ENCODE measurements at places on chromosomes 7 and 10.

- DNase-seq, result no peak
Measured at GRCh38 chr10:116472891-116473290, 45.2 kb downstream of the PNLIPRP3 start.

DNA sequence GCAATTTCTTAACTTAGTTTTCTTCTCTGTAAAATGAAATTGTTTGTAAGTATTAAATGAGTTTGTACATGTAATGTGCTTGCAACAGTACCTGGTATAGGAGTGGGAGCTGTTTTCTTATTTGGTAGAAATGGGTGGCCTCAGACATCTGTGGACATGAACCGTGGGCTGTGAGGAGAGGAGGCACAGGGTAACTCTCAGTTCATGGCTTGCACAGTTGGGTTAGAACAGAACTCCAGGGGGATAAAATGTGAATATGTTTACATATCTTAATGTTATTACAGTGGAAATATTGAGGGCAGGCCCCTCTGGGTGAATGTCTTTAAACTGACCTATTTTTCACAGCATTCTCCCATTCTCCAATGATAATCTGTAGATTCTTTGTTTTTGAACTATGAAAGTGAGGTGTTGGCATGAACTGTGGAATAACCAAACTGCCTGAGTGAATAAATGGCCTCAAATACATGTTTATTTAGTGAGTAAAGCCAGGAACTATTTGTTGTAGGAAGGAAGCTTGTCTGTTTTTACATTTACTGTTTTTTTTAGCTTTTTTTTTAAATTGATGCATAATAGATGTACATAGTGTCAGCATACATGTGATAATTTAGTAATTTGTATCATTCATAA, 2.6 kb downstream of the ABCA13 start:
- DNase-seq, result no peak

DNA sequence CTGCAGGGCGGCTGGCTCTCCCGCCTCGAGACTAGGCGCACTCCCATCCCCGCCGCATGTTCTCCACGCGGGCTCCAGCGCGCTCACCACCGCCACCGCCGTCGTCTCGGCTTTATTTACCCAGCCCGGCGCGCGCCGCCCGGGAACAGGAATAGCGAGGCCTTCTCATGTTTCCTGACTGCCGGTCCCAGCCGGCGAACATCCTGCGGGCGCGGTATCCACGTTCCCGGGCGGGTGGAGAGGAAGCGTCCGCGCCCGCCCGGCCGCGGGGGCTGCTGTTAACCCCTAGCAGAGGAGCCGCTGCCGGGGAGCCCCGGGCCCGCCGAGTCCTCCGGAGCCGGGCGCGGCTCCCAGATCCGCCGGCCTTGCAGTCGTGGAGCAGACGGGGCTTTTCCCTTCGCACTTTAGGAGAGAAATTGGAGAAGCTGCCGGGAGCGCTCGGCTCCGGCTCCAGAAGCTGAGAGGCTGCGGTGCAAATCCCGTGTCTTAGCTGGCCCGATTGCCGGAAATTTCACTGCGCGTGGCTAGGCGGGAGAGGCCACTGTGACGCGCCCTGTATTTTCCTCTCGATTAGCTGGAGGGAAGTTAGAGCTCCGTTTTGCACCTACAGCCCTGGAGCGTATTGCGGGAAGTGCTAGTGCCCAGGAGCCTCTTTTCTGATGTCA, at the start of gene MKX:
Gene MKX, minus strand, starts transcription at position 88 of the 665 bp plus-strand sequence. CDS start 2,404 bp downstream, outside the sequence.
- DNase-seq, result peak; percentile 72

GRCh38 chr10:317926-318325, 182.7 kb downstream of the ZMYND11 start:
- no peak for DNase-seq

GRCh38 chr7:115097175-115097671, 175.3 kb downstream of the MDFIC start:
- no peak for DNase-seq

GRCh38 chr10:111018021-111018420, 58.8 kb upstream of the ADRA2A start:
- DNase-seq, result no peak

- DNase-seq, result no peak
Measured at GRCh38 chr10:99767901-99768300, 14.5 kb upstream of the ABCC2 start.

DNA sequence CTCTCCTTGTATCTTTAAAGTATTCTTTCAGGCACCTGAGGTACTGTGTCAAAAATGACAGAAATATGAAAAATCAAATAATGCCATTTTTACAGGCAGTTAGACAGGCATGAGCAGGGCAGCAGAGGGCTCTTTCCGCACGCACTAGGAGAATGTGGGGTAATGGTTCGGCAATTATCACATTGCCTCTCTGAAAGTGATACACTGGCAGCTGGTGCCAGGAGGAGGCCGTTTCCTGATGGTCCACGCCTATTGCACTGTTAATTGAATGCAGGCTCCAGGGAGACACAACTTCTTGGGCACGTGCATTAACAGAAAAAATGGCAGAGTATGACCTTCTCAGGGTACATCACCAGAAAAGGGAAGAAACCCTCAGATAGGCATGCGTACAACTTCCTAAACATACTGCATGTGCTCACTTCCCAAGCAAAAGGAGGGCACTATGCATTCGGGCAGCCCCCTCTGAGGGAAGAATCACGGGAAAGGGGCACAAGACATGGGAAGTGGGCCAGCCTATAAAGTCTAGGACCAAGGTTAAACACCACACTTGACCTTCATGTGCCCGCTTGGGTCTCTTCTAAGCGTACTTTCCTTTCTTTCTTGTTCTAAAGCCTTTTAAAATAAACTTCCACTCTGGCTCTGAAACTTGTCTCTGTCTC, 161.7 kb downstream of the TNS3 start:
- no peak for DNase-seq

- peak; percentile 77 for DNase-seq
Measured at GRCh38 chr10:6406220-6407033, 173.6 kb downstream of the PRKCQ start.

- no peak for DNase-seq
Measured at GRCh38 chr10:86758189-86759072, 2.0 kb downstream of the BMPR1A start.

DNA sequence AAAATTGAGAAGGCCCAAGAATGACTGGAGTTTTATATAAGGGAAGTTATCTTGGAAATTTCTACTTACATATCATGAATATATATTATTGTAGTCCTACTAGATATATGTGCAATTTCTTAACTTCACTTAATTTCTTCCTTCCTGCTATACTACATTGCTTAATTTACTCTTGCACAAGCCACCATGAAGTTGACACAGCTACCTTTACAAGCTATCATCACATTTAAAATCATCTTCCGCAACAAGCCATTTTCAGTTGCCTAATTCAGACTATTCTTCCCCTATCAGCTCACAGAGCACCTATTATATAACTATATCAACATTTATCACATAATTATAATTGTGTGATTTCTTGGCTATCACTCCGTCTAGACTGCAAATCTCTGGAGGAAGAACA, 418.4 kb downstream of the PARD3 start:
- DNase-seq, result no peak

GRCh38 chr7:115749924-115750323, 280.6 kb downstream of the TFEC start:
- no peak for DNase-seq

GRCh38 chr10:32384171-32384570, 37.2 kb upstream of the EPC1 start:
- no peak for DNase-seq

DNA sequence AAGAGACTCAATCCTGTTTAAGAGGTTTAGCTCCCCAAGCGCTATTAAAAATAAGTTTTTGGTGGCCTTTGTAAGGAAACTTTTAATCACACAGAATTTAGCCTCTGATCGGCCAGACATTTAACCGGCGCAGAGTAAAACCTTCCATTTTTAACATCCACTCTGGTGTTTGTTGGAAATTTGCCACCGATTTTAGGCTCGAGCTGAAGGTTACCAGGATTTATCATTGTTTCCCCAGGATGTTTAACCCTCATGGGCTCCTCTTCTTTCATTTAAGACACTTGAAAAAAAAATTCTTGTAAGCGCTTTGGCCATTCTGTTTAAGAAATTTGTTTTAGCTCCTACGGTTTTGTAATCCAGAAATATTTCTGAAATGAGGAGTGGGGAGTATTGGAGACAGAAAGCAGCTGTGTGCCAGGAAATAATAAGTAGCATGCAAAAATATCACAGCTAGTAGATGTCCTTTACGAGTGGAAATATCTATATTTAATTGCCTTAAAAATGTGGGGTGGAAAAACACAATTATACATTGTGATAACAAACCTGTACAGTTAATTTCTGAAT, 3.4 kb downstream of the NEUROD6 start:
- DNase-seq, result no peak

GRCh38 chr7:74365322-74366022, 76.3 kb downstream of the CLIP2 start:
- no peak for DNase-seq

- no peak for DNase-seq
Measured at GRCh38 chr10:4371691-4372295, 454.2 kb upstream of the AKR1E2 start.

DNA sequence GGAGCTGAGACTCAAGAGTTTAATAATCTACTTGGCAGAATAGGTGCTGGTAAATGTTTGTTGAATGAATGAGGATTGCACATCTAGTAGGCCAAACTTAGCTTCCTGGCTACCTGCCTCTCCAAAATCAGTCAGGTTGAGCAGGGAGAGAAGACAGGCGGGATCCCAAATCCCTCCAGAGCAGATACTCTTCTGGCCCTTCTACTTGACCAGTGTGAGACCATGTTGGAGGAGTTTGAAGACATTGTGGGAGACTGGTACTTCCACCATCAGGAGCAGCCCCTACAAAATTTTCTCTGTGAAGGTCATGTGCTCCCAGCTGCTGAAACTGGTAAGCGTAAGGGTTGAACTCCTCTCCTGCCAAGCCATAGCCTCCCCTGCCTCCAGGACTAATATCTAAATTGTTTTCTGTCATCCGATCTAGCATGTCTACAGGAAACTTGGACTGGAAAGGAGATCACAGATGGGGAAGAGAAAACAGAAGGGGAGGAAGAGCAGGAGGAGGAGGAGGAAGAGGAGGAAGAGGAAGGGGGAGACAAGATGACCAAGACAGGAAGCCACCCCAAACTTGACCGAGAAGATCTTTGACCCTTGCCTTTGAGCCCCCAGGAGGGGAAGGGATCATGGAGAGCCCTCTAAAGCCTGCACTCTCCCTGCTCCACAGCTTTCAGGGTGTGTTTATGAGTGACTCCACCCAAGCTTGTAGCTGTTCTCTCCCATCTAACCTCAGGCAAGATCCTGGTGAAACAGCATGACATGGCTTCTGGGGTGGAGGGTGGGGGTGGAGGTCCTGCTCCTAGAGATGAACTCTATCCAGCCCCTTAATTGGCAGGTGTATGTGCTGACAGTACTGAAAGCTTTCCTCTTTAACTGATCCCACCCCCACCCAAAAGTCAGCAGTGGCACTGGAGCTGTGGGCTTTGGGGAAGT, 2.2 kb upstream of the MBLAC1 start:
- DNase-seq, result no peak

DNA sequence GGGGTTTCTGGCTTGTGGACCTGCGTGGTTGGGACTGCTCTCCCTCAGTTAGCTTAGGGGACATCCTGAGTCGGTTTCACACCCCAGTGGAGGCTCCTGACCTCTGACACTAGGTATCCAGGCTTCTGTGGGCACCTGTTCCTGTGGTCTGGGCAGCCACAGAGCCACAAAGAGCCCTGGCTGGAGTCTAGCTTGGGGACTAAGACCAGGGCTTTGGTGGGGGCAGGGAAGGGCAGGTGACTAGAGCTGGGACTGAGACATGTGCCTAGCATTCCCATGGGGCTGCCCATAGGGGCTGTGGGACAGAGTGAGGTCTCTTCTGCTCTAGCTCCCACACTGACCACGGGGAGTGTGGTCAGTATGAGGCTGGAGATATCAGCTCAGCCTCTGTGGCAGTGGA, 4.0 kb upstream of the TMEM270 start:
- no peak for DNase-seq

- no peak for DNase-seq
Measured at GRCh38 chr7:157979636-157980340, 607.8 kb downstream of the PTPRN2 start.

DNA sequence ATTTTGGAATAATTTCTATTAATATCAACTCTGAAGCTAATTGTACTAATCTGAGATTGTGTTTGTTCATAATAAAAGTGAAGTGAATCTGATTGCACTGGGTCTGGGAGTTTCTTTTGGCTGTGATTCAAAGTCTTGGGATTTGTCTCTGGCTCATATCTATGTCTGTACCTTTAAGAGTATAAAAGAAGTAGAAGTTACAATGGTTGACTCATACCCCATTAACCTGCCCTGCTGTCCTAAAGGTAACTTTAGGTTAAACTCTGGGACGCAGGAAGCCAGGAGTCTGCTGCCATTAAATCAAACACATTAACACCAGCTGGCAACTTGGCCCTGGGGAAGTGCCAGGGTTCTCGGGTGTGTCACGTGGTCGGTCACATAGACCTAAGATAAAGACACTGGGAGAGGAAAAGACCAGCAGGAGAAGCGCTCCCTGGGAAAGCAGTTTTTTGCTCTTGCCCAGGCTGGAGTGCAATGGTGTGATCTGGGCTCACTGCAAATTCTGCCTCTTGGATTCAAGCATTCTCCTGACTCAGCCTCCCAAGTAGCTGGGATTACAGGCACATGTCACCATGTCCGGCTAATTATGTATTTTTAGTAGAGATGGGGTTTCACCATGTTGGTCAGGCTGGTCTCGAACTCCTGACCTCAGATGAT, 17.8 kb downstream of the SCD start:
- DNase-seq, result no peak

- DNase-seq, result no peak
Measured at GRCh38 chr7:44213206-44213876, 12.6 kb downstream of the YKT6 start.

- DNase-seq, result peak; percentile 79
Measured at GRCh38 chr7:117127585-117128168, 174.4 kb downstream of the ST7 start.

GRCh38 chr7:90708841-90709317, 112.8 kb downstream of the CDK14 start:
- peak; percentile 57 for DNase-seq

GRCh38 chr10:119503821-119504220, 38.7 kb downstream of the RGS10 start:
- no peak for DNase-seq

- DNase-seq, result no peak
Measured at GRCh38 chr10:116158036-116158435, 115.0 kb downstream of the GFRA1 start.

- DNase-seq, result no peak
Measured at GRCh38 chr7:48938539-48939295, 14.4 kb downstream of the CDC14C start.

DNA sequence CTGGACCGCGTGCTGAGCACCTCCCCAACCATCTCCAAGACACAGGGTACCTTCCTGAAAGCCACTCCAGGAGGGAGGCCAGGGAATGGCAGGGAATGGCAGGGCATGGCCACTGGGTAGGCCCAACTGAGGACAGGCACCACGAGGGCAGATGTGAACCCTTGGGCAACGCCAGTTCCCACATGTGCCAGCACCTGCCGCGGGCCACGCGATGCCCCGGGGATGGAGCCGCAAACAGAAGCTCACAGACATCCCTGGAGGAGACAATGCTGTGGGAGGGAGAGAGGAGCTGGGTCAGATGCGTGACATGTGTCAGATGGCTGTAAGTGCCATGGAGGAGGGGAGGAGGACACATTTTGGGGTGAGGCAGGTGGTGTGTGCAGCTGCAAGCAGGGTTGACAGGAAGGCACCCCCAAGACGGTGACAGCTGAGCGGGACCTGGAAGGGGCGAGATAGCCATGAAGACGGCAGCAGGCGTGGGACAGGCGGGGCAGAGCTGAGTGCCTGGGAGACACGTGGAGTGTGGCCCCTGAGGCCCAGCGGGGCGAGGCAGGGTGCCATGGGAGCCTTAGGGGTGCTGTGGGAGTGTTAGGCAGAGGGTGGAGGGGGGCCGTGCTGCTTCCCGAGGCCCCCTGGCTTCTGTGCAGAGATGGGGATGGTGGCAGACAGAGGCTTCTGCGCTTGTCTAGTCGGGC, 27.7 kb downstream of the IQCE start:
- DNase-seq, result no peak
